ENCODE measurements at places on chromosomes 12 and 14.

DNA sequence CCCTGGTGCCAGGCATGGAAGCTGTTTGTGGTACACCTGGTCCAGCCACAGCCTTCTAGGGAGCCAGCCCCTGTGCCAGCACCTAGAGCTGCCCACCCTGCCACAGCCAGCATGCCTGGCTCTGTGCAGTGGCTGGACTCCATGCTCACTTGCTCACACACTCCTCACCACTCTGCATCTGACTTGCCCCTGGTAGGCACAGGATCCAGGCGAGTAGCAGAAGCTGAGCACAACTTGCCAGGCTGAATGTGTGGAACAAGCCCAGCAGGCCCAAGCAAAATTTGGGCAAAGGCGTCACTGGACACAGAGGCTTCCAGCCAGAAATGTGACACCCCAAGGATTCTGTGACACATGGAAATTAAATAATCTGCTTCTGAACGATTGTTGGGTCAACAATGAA lies 106.7 kb downstream of the MYF5 start:
- DNase-seq = no peak

DNA sequence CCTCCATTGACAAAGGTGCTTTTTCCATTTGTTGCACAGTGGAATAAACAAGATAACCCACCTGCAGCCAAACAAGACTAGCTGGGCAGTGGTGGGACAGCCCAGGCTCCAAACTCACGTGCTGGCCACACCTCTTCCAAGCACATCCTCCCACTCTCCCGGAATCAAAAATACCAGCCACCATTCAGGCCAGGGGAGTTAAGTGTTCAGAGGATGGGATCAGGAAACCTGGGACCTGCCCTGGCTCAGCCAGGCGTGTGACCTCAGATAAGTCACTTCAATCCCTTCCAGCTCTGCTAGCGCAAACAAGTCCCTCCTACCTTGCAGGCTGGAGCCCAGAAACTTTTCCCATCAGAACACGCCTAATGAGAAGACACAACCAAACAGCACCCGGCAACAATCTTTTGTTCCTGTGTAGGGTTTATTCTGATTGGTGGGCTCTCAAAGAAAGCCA lies 43.3 kb downstream of the ACTN1 start:
- no peak for DNase-seq

DNA sequence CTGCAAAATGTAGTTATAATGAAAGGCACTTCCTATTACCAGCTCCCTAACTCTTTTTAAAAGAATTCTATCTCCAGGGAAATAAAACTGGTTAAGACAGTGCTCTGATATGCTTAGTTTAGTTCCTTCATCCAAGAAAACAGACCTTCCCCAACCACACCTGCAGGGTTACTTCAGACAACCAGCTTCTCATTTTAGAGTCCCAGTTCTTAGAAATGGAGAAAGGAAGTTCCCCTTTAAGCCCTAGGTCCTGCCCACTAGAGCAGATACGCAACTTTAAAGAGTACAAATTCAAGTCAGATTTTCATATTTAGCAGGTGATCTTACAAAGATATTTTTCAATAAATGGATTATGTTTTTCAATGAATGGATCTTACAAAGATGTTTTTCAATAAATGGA lies 4.4 kb upstream of the WSB2 start:
- no peak for DNase-seq

DNA sequence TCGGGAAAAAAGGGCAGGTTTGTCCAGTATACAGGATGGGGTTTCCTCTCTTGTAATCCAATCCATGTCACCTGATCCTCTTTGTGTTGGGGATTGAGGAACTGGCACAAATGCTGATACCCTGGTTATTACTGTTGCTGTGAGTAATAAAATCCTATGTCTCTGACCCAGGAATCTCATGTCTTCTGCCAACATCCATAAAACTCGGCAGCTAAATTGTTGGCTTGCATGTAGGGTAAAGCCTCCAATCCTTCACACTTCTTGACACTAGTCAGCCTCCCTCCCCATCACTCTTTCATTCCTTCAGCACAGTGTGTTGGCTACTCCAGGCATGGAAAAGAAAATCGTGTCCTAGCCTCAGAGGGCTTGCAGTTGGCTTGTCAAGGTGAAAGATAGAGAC lies 9.2 kb upstream of the NOS1 start:
- no peak for DNase-seq

GRCh38 chr14:61174441-61174891 lies 106.7 kb downstream of the TMEM30B start:
- DNase-seq = peak; percentile 12

GRCh38 chr14:23831596-23831995 lies 122.0 kb upstream of the DHRS4 start:
- DNase-seq = no peak

GRCh38 chr14:105660816-105661531 lies 134.6 kb downstream of the TMEM121 start:
- DNase-seq = no peak

DNA sequence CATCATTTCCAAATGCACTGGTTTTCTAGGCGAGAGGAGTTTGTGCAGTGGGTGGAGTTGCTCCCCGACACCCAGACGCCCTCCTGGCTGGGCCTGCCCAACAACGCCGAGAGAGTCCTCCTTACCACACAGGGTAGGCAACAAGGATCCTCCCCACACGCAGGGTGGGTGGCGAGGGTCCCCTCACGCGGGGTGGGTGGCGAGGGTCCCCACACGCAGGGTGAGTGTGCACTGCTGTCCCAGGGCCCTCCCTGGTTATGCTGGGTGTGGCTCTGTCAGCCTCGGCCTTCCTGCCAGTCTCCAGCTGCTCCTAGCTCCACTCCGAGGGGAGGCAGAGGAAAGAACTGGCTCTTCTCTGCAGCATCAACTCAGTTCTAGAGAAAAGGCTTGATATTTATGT lies 42.3 kb downstream of the HSP90AA1 start:
- no peak for DNase-seq

DNA sequence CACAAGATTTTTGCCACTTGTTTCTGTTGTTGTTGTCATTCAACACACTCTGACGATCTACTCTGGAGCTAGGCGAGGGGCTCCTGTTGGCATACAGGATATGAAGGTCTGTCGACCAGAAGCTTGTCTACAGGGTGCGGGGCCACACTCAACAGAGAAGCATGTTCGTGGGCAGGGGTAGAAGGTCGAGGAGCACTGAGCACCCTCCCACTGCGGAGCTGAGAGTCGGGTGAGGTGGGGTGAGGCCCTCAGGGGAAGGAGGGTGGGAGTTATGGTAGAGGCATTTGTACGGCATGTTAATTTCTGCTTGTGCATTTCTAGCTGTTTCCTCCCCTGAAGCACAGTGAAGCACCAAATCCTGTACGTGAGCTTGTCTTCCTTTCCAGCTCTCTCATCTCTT lies 115.1 kb downstream of the PRMT8 start:
- DNase-seq = no peak

- no peak for DNase-seq
Observed at GRCh38 chr14:21049271-21049673, 7.1 kb downstream of the RNASE7 start.

- DNase-seq = peak; percentile 11
Observed at GRCh38 chr12:29783773-29784666, at the start of gene TMTC1. Gene TMTC1, minus strand, starts transcription at chr12:29783942. Its CDS starts 191 bp downstream, at chr12:29783751.

- no peak for DNase-seq
Observed at GRCh38 chr12:68231691-68232090, 6.1 kb upstream of the IL26 start.

- no peak for DNase-seq
Observed at GRCh38 chr14:101335061-101335661, 226.1 kb upstream of the DIO3 start.

- DNase-seq = no peak
Observed at GRCh38 chr12:106106061-106106566, 32.6 kb downstream of the NUAK1 start.

- no peak for DNase-seq
Observed at GRCh38 chr12:80589077-80589476, 118.4 kb upstream of the MYF6 start.

GRCh38 chr14:102230481-102231210 lies 74.3 kb downstream of the MOK start:
- DNase-seq = no peak

- DNase-seq = no peak
Observed at GRCh38 chr12:102755266-102755665, 161.8 kb downstream of the PAH start.

GRCh38 chr12:93279565-93280412 lies 97.9 kb upstream of the NUDT4 start:
- DNase-seq = no peak

DNA sequence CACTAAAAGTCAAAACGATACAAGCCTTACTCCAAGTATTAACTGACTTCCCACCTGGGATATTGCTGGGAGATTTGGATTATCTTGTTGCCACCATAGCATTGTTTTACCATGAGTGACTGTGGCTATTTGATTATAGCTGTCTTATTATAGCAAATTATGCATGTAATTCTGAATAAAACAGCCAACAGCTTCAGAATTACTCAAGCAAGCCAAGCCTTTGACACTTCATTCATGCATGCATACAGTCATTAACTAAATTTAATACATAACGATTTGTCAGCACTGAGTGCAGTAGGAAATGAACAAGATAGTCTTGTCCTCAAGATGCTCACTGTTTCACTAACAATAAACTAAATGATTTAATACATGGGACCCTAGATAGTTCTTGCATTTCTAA lies 133.0 kb upstream of the FRMD6 start:
- no peak for DNase-seq

DNA sequence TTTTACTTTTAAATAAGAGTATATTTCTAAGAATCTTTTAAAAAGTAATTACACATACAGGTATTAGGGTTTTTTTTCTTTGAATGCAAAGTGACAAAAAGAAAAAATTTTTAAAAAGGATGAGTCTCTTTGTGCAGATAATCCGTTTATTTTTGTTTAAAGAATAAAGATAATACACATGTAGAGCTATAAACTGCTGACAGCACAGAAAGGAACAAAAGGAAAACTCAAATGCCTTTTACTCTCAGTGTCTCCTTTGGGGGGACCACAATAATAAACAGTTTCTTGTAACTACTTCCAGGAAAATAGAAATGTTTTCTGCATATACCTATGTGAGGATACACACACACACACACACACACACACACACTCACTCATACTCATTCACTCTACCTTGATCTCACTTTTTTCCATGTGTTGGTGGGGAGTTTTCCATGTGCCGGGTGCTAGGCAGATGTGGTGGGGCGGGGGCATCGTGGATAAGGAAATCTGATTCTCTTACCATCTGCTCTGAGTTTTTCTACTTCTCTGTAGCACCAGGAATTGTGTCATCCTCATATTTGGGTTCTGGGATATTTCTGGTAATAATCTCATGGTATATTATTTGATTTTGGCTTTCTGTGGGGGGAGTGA lies 58.1 kb downstream of the KCTD10 start:
- no peak for DNase-seq

GRCh38 chr12:85179680-85180270 lies 100.2 kb upstream of the ALX1 start:
- no peak for DNase-seq

DNA sequence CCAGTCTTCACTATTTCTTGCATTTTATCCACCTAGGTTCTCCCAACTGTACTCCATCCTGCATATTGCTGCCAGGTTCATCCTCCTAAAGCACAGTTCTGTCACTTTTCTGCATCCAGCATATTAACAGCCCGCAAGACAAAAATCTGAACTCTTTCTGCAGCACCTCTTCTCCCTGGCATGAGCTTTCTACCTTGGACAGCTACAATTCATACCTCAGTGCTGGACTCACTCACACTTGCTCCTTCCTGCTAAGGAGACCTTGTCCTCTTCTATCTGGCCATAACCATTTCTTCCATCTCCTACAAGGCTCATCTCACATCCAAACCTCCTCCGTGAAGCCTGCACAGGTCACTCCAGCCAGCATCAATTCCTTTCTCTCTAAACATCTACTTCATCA lies 170.1 kb upstream of the GRIP1 start:
- DNase-seq = no peak

GRCh38 chr12:126418400-126418799 lies 1353.2 kb downstream of the AACS start:
- DNase-seq = no peak

- DNase-seq = no peak
Observed at GRCh38 chr14:35380794-35381193, 23.8 kb downstream of the NFKBIA start.

- no peak for DNase-seq
Observed at GRCh38 chr12:120247621-120248030, 17.9 kb downstream of the PXN start.

GRCh38 chr14:75857199-75857598 lies 124.6 kb downstream of the TGFB3 start:
- no peak for DNase-seq

DNA sequence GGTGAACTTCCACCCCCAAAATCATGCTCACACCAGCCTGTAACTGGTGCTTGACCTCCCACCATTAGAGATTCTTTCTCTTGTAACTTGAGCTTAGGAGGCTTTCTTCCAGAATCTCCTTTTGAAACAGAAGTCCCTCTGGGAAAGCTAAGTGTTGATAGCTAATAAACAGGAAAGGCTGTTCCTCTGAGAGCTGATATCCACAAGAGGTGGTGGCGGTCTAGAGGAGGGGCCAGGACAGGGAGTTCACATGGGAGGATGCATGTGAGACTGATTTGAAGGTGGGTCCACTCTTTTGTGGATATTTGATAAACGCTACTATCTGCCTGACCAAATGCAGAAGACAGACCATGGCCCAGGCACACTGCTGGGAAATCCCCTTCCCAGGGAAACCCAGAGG lies 10.2 kb upstream of the PRMT8 start:
- DNase-seq = no peak

DNA sequence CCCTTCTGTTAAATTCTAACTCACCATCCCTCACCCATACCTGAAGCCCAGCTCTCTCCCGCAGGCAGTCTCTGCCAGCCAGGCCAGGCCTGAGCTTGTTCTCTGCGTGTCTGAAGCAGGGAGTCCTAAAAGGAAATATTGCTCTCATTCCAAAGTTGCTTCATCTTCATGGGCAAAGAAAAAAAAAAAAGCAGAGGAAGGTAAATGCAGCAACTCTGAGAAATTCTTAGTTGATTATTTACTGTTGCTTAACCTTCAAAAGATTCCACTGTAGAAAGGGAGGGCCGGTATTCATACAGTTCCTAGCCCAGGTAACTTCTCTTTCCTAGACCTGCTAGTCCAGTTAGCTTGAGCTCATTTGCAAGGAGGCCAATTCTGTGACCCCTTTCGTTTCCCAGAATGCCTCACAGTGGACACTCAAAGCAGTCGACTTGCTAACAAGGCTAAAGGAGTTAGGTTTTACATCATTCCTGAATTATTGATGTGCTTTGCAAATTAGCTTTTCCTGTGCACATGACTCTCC lies 193.5 kb upstream of the EEA1 start:
- no peak for DNase-seq

DNA sequence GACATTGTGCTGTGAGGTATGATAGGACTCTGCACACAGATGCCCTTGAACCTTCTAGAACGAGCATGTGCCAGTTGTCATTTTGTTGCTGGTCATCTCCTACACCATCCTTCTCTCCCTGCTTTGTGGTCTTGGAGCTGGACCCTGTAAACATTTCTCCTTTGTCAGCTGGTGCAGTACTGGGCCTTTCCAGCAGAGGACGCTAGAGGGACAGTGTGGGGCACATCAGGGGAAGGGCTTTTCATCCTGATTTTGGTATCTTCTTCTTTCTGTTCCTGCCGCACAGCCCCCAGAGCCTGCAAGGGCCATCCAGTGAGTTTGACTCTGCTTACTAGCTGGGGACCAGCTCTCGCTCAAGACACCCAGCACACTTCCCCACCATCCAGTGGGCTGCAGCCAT lies 484.6 kb downstream of the AACS start:
- DNase-seq = peak; percentile 11

- no peak for DNase-seq
Observed at GRCh38 chr14:97866664-97867063, 1069.5 kb downstream of the VRK1 start.

- DNase-seq = no peak
Observed at GRCh38 chr12:45349916-45350315, 134.0 kb downstream of the ANO6 start.

- no peak for DNase-seq
Observed at GRCh38 chr14:42424501-42424900, 817.8 kb downstream of the LRFN5 start.
